Effector memory CD4-positive, alpha-beta T cell (primary cell): ENCODE measurements at places on chromosomes 6 and 20.

- no peak for DNase-seq
Observed at GRCh38 chr6:26067367-26067766, 19.9 kb upstream of the HFE start.

DNA sequence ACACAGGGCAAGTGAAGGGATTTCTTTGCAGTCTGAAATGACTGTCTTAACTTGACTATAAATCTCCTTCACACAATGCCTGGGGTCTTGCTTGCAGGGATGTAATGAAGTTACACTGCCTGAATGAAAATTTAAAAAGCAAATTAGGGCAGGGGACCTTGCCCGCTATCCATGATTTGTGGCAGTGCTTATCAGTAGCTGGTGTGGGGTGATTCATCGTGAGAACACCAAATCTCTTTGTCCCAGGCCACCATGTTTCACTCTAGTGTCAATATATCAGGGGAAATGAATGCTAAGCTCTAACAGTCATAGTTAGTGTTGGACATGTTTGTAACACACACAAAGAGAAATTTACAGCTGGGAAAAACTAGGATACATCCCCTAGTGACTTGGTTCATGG, 713.7 kb upstream of the EPHA7 start:
- no peak for DNase-seq

- no peak for DNase-seq
Observed at GRCh38 chr6:161458201-161458951, 184.5 kb upstream of the AGPAT4 start.

DNA sequence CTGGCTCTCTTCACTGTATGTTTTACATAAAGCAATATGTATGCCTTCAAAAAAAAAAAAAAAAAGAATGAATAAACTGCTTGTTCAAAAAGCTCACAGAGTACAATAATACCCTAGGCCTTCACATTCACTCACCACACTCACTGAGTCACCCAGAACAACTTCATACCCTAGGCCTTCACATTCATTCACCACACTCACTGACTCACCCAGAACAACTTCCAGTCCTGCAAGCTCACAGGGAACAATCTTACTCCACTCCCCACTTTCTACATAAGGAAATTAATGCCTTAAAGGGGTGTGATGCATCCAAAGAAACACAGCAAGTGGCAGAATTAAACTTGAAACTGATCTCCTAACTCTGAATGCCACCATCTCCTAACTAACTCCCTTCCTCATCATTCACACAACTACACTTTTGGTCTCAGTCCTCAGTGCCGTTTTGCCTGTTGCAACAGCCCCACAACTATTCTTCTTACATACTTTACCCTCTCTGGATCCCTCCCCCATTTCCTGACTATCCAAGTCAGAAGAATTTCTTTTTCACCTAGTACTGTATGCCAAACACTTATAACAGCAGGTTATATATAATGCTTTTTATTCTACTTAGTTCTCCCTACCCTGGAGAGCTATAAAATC, 34.2 kb downstream of the NHSL1 start:
- no peak for DNase-seq
